ENCODE measurements at places on chromosomes 5 and 9.

DNA sequence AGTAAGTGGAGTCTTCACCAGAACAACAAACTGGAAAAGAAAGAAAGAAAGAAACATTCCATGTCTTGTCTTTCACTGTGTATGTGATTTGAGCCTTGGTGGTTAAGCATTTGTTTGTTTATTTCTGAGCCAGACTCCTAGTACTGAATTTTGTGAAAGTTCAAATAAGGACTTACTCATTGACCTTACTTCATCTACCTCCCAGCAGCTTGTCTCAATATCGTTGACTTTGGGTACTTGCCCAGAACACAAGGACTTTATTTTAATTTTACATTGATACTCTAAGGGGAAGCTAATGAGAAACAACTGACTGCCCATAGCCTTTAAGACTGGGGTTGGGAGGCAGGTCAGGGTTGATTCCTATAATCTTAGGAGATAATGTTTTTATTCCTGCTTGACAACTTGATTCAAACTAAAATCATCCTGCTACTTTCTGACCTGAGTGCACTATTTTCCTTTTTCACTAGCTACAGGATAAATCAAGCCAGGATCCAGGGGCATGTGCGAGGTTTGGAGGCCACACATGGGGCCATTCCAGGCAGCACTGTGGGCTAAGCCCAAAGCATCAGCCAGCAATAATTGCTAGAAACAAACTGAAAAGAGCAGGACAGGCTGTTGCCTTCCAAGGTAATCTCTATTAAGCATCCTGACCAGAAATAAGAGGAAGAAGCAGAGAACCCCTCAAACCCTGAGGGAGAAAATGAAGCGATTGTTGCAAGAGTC is 138.9 kb upstream of the RUSC2 start:
- no peak for DNase-seq

DNA sequence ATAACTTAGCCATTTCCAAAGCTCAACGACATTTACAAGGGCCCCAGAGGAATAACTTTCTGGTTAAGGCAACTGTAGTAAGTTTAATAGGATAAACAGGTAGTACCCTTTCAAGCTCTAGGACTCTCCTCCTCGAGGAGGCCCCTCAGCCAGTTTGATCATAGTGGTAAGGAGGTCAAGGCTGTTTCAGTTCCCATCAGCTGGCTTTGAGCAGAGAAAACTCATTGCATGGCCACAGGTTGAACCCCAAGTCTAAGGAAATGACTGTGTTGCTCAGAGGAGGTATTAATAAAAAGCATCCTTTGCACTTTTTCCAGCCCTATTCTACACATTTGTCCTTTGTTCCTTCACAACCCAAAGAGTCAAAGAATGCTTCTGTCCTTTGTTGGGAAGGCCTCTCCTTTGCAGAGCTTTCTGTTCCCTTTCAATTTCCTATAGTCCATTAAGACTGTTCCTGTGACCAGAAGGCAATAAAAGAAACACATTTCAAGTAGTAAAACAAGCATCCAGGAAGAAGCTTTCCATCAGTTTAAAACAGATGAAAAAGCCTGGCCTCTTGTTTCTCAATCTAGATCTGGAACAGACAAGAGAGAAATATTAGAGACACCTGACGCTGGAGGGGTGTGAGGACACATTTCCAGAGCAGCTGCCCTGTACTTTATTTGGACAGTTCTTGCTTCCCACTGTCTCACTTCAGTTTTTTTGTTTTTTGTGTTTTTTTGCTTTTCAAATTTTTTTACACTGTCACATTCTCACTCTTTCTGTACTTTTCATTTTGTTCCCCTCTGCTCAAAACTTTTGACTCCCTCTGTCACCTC is 54.1 kb downstream of the PRRC1 start:
- DNase-seq = no peak

DNA sequence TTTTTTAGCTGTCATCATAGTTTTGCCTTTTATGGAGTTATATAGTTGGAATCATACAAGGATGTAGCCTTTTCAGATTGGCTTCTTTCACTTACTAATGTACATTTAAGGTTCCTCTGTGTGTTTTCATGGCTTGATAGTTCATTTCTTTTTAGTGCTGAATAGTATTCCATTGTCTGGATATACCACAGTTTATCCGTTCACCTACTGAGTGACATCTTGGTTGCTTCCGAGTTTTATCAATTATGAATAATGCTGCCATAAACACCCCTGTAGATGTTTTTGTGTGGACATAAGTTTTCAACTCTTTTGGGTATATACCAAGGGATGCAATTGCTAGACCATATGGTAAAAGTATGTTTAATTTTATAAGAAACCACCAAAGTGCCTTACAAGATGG is 136.3 kb downstream of the NR3C1 start:
- no peak for DNase-seq

DNA sequence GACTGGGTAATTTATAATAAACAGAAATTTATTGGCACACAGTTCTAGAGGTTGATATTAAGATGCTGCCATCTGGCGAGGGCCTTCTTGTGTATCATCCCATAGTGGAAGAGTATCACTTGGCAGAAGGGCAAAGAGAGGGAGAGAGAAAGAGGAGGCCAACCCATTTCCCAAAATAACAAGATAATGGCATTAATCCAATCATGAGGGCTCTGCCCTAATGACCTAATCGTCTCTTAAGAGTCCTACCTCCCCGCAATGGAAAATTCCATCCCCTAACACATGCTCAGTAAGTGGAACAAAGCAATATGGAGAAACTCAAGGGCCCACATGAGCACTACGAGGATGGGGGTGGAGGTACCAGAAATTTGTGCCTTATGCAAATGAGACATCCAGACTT is 17.6 kb upstream of the VDAC1 start:
- no peak for DNase-seq

GRCh38 chr5:180540050-180540694 is 46.0 kb downstream of the CNOT6 start:
- no peak for DNase-seq

Data from MM.1S (cell line).